ENCODE measurements at places on chromosomes 2 and 18.

GRCh38 chr2:128306081-128306930 is 12.4 kb downstream of the HS6ST1 start:
- no peak for DNase-seq

- no peak for DNase-seq
Measured at GRCh38 chr18:42053188-42053781, 98.3 kb downstream of the PIK3C3 start.

GRCh38 chr2:16058747-16059358 is 118.5 kb downstream of the MYCN start:
- no peak for DNase-seq

DNA sequence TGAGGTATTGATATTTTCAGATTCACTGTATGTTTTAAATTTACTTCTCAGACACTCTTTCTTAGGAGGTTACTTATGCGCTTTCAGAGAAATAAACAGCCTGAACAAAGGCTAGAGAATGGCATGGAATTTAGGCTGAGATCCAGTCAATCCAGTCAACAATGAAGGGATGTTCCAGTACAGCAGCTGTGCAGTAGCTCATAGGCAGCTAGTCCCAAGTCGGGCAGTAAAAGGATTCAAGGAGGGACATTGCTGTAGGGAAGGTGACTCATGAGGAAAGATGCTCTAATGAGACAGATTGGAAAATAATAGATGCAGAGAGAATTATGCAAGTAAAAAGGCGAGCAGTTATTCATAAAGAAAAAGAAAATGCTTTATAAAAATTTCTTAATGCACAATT is 397.9 kb upstream of the RGPD4 start:
- no peak for DNase-seq

- DNase-seq, result no peak
Measured at GRCh38 chr2:151306621-151307020, 17.2 kb upstream of the NMI start.

Measured in coronary artery (tissue), 2 donors.